ENCODE measurements at places on chromosomes 5 and 9.

DNA sequence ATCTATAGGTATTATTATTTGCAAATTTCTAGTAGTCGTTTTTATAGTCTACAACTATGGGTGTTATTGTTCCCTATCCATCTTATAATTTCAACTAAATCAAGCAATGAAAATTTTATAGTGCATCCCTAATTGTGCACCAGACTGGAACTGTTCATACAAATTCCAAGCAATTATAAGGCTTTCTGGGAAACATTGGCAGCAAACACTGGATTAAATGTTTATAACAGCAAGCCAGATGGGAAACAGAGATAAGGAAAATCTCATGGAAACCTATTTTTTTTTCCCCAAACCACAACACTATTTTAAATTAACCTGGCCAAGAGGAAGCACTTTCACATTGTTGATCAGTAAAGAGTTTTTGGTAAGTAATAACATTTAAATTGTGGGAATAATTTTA is 524.3 kb downstream of the RASEF start:
- no peak for DNase-seq

- DNase-seq = no peak
Measured at GRCh38 chr9:128724744-128725211, 851 bp upstream of the ZDHHC12 start.

DNA sequence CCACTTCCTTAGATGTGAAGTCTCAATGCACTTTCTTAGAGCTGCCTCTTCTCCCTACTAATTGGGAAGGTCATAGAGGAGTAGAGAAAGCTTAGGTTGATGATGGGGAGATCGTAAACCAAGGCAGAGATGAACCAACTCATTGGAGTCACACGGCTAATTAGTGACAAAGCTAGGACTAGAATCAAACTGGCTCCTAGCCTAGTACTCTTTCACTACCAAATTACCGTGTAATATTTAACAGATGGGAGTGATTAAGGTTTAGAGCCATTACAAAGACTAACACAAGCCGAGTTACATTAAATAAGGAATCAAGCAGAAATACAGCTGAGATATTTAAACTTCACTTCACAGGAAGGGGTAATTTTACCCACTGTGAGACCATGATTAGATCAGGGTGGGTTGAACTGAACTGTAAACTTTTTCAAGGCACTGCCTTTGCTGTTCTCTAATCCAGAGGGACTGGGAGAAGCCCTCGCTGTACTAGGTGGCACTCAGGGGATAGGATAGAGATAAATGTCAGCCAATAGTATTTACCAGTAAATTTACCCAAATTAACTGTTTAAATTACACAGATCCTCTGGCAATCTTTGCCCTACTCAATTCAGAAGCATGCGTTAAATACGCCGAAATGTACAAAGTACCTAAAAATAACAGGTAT is 166.4 kb upstream of the PIK3R1 start:
- DNase-seq = no peak

- DNase-seq = no peak
Measured at GRCh38 chr5:117680426-117680825, 1105.8 kb upstream of the SEMA6A start.

GRCh38 chr5:180162304-180162661 is 46.7 kb downstream of the RASGEF1C start:
- DNase-seq = no peak
